ENCODE measurements at places on chromosomes 11 and 22. TPM values are rescaled to one million over a fixed set of nuclear protein-coding genes. Genes with fewer than 3 reads are reported as not detected.

DNA sequence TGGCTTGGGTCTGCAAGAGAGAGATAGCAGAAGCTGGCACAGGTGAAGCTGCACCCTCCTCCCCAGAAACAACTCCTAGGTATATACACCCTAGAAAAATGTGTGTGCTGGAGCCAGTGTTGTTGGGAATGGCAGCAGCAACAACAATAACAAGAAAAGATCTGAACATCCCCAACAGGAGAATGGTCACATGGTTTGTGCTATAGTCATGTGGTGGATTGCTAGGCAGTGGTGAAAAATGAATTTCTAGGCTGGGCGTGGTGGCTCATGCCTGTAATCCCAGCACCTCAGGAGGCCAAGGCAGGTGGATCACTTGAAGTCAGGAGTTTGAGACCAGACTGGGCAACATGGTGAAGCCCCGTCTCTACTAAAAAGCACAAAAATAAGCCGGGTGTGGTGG is 31.0 kb upstream of the FGF19 start:
- no peak for DNase-seq

GRCh38 chr11:537622-538430 is 499 bp downstream of the LRRC56 start:
- DNase-seq = no peak

The GTSE1 gene
- total RNA-seq = 0.43 TPM

GRCh38 chr11:63535734-63536133 is 874 bp upstream of the PLAAT4 start:
- no peak for DNase-seq

The BAIAP2L2 gene
- 0.24 TPM for total RNA-seq
